ENCODE measurements at places on chromosomes 12 and 14.

DNA sequence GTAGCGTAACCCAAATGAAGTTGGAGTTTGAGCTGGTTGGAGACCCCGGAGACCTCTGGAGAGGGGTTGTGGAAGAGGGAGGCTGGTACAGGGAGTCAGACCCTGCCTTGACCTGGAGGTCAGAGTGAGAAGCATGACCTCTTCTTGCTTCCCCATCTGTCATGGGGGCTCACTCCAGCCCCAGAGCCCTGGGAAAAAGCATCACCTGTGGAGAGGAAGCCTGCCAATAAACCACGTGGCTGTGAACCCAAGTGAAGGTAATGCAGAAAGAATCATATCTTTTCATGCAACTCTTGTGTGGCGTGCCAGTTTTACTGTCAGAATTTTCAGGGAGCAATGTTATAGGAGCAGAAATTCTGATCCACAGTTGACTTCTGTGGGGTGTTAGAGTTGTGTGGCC is 178.5 kb upstream of the PRICKLE1 start:
- DNase-seq, result no peak

DNA sequence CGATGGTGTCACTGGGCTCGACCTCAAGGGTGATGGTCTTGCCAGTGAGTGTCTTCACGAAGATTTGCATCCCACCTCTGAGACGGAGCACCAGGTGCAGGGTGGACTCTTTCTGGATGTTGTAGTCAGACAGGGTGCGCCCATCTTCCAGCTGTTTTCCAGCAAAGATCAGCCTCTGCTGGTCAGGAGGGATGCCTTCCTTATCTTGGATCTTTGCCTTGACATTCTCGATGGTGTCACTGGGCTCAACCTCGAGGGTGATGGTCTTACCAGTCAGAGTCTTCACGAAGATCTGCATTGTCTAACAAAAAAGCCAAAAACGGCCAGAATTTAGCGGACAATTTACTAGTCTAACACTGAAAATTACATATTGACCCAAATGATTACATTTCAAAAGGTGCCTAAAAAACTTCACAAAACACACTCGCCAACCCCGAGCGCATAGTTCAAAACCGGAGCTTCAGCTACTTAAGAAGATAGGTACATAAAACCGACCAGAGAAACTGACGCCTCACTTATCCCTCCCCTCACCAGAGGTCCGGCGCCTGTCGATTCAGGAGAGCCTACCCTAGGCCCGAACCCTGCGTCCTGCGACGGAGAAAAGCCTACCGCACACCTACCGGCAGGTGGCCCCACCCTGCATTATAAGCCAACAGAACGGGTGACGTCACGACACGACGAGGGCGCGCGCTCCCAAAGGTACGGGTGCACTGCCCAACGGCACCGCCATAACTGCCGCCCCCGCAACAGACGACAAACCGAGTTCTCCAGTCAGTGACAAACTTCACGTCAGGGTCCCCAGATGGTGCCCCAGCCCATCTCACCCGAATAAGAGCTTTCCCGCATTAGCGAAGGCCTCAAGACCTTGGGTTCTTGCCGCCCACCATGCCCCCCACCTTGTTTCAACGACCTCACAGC is 717 bp downstream of the UBC start:
- peak; percentile 91 for DNase-seq

- DNase-seq, result peak; percentile 34
These were observed 109.2 kb upstream of the FUT8 start for GRCh38 chr14:65303190-65303898.

DNA sequence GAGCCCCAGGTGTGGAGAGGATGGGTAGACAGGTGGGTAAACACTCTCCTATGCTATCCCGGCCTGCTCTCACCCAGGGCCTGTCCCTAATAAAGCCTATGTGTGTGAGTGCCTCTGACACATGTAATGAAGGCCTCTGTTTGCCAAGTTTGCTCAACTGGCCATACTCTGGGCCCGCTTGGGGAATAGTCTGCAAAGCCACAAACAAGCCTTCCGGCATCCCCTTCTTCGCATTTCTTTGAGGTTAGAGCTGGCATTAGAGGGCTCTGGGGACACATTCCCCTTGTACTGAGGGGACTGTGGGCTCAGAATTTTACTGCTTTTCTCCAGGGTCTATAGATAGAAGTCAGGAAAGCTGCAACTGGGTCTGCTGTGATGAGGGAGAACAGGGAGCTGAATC is 240.5 kb downstream of the C12orf75 start:
- no peak for DNase-seq

DNA sequence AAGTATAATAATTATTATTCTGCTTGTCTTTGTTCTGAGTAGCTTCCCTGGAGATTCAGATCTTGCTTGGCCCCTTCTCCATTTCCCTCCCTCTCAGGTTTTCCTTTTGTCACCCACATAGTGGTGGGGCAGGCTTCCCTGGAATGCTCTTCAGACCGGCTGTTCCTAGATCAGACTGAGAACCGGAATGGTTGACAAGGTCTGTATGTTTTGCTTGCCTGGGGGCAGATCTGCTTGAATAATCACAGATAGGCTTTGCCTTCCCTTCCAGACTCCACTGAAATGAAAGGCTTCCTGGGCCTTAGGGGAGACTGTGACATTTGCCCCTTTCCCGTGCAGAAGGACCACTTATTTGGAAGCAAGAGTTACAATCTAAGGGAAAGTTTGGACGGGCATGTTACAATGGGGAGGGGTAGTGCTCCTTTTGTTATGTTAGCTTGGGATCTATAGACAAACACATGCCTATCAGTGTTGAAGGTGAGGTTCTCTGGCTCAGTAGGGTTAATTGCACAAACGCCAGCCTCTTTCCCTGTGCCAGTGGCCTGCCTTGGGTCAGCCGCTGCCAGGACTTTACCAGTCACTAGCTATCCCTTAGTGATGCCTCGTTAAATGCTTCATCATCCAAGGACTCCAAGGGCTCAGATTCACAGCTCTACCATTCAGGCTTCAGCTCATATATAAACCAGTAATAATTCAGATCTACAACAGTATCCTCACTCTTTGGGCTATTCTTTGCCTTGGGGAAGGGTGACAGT is 178.6 kb downstream of the SNAPC1 start:
- DNase-seq, result no peak

- DNase-seq, result peak; percentile 84
These were observed 43.3 kb downstream of the AEBP2 start for GRCh38 chr12:19482551-19483109.

Data from MCF 10A (cell line).